ENCODE measurements at places on chromosomes 5 and 9.

GRCh38 chr5:56329652-56330051 lies 96.5 kb upstream of the ANKRD55 start:
- DNase-seq, result no peak

DNA sequence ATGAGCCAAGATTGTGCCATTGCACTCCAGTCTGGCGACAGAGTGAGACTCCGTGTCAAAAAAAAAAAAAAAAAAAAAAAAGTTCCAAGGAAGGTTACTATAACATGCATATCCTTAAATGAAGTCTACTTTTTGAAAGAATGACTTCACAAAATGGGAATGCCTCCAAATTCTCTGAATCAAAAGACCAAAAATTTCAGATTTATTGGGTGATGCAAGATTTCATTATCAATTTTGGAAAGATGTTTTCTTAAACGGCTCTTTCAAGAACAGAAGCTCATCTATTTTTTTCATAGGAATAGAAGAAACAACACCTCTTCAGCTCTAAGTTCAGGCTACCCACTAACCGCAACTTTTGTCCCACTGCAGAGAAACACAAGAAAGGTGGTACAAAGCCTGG lies 69.9 kb downstream of the AUH start:
- DNase-seq, result no peak

DNA sequence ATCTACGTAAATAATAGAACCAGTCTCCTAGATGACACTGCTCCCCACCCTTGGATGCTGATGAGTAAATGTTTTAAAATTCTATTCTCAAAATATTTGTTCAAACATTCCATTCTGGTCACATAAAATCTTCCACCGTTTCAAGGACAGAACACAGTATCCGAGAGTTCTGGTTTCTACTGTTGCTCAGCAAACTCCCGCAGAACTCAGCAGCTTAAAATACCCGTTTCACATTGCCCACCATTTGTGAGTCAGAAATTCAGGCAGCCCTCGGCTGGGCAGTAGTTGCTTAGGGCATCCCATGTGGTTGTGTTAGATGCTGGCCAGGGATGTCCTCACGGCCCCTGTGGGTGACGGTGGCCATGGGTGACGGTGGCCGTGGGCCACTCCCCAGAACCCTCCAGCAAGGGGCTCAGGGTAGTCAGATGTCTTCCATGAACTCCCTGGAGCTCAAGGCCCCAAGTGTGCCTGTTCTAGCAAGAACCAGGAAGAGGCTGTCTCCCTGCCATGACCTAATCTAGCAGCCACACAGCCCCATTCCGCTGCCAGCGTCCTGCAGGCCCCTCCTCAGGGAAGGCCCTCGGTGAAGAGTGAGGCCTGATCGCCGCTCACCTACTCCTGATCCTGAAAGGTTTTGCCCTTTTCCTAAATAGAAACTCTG lies 17.4 kb downstream of the MGAT1 start:
- peak; percentile 40 for DNase-seq

- no peak for DNase-seq
Measured at GRCh38 chr9:74277532-74277931, 219.6 kb upstream of the RORB start.

DNA sequence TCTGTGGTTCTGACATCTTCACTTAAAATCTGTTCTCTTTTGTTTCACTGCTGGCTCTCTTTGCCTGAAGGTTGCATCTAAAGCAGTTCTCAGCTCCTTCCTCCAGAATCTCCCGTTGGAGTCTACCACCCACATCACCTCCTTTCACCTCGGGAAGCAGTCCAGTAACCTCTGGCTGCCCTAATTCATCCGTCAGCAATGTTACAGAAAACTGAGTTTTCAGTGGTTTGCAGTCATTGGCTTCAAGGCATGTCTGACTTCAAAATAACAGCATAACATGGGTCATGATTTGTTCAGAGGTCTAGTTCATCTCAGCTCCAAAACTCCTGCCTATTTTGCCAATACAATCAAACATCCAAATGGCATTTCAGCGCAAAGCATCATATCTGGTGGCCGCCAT lies 107.7 kb downstream of the GOLPH3 start:
- DNase-seq, result no peak

GRCh38 chr5:61349935-61350334 lies 17.9 kb downstream of the ZSWIM6 start:
- no peak for DNase-seq

GRCh38 chr5:150190503-150190979 lies 679 bp downstream of the SLC6A7 start:
- no peak for DNase-seq

DNA sequence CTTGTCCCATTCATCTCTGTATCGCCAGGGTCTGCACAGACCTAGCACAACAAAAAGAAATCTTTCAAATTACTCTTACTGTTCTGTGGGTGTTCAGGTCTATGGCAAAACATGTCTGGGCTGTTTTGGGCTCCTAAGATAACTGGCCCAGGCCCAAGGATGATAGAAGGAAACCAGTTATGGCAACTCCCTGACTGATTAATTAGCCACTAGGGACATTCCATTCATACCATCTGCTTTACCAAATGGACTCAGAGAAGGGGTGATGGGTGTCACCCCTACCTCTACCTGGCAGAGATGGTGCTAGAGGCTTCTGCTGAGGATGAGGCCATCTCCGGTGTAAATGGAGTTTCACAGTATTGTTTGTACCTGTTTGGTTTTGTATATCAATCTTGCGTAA lies 1.9 kb downstream of the SLC31A2 start:
- DNase-seq, result no peak

DNA sequence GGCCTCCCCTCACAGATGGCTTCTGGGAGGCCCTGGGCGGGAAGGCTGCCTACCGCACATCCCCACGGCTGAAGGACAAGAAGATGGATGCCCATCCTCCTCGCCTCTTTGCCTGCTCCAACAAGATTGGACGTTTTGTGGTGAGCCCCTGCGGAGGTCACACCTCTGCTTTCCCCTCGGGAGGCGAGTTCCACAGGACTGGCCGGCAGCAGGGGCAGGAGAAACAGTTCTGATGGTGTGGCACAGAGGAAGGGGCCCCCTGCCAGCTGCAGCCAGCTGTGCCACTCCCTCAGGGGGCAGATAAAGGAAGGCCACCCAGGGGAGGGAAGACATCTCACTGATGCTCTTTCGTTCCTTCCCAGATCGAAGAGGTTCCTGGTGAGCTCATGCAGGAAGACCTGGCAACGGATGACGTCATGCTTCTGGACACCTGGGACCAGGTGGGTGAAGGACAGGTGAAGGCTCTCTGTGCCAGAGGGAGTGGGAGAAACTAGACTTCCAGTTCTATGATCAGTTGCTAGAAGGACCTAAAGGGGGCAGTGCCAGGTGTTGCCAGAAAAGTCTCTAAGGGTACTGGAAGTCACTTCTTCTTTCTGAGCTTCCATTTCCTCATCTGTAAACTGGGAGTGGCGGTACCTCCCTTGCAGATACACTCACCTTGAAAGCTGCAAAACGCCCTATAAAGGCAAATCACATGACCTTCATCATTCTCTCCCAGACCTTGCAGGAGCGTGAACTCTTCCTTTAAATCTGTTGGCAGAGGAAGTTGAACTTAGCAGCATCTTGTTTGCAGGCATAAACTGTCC lies 41.0 kb downstream of the STOM start:
- no peak for DNase-seq

DNA sequence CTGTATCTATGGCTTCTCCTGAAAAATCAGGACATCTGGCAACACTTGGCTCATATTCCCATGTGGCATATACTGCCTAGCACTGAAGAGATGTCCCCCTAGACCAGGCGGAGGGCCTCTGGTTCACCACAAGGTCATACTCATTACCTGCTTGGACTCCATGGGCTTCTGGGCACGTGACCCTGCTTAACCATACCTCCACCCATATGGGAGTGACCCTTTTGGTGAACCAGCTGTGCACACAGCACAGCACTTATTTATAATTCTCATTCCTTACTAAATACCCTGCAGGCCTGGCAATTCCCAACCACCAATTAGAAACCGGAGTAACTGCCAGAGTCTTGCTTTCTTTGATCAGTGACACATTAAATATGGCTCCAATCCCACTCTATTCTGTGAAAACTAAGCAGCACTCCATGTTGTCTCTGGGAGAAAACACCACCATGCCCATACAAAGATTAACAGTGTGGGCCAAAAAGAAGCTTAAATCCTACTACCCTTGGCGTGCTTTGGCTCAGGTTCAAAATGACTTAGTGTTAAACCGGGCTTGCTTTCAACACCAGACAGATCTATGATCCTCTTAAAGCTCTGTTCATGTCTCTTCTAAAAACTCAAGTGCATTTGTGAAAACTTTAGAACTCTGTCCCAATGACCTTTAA lies 57.7 kb downstream of the MTMR12 start:
- DNase-seq, result no peak

- no peak for DNase-seq
Measured at GRCh38 chr5:3043600-3043999, 292.1 kb upstream of the IRX2 start.

GRCh38 chr9:114606597-114607207 lies 4.4 kb upstream of the TMEM268 start:
- peak; percentile 15 for DNase-seq

DNA sequence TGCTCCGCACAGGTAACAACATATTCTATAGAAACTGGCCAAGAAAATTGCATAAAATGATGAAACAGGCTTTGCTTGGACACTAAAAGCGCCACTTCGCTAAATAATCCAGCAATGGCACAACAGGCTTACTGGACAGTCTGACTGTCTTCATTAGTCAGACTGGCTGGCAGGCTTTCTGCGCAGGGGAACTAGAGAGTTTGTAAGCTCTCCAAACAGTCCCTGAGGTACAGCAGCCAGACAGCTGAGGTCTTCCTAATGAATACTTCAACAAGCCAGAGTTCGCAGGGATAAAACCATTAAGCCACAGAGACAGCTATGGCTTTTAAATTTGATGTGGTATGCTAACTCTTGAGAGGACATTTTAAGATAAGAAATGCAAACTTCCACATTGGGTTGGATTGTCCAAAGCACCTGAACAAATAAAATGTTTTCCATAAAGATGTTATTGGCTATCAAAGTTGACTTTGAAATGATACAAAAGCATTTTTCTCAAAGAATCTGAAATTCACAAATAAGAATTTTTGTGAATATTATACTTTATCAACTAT lies 20.7 kb downstream of the PLK2 start:
- no peak for DNase-seq

- no peak for DNase-seq
Measured at GRCh38 chr9:81565609-81566008, 123.7 kb downstream of the TLE1 start.

GRCh38 chr5:29894668-29895067 lies 1298.8 kb upstream of the CDH6 start:
- no peak for DNase-seq

Data from Daoy (cell line).